Hair follicular keratinocyte (primary cell): ENCODE measurements at places on chromosomes 3 and 15. TPM values are rescaled to one million over a fixed set of nuclear protein-coding genes. Genes with fewer than 3 reads are reported as not detected.

Gene TRPM1
- not detected in 2 replicates for total RNA-seq

Gene NAALADL2
- 0.23 TPM in 1 of 2 replicates, not detected in the other for total RNA-seq

Gene MESP2
- total RNA-seq = 1.4 and 1.7 TPM in 2 replicates

Gene LOXL1
- 12.8 and 16.4 TPM in 2 replicates for total RNA-seq

Gene RBP2
- total RNA-seq = not detected in 2 replicates

Gene AGBL1
- total RNA-seq = not detected in 2 replicates

Gene ACTC1
- not detected in 2 replicates for total RNA-seq

Gene CDHR4
- not detected in 2 replicates for total RNA-seq

Gene GP5
- not detected in 2 replicates for total RNA-seq

Gene ANKDD1A
- 0.47 and 0.49 TPM in 2 replicates for total RNA-seq

Gene SMAD6
- total RNA-seq = 0.04 TPM in 1 of 2 replicates, not detected in the other

Gene DUOX1
- total RNA-seq = 14.2 and 22.7 TPM in 2 replicates

Gene REC114
- not detected in 2 replicates for total RNA-seq

Gene FBXW12
- not detected in 2 replicates for total RNA-seq

Gene CACNA2D3
- total RNA-seq = not detected in 2 replicates

Gene PEX11A
- 4.8 and 6.2 TPM in 2 replicates for total RNA-seq

Gene CHDH
- 0.04 and 0.08 TPM in 2 replicates for total RNA-seq

Gene IL17RB
- total RNA-seq = not detected in 2 replicates

Gene HHATL
- not detected in 2 replicates for total RNA-seq

Gene SLC22A13
- not detected in 2 replicates for total RNA-seq

Gene ARL14
- 1.1 TPM in 1 of 2 replicates, not detected in the other for total RNA-seq
